ENCODE measurements at places on chromosomes 7 and 10.

DNA sequence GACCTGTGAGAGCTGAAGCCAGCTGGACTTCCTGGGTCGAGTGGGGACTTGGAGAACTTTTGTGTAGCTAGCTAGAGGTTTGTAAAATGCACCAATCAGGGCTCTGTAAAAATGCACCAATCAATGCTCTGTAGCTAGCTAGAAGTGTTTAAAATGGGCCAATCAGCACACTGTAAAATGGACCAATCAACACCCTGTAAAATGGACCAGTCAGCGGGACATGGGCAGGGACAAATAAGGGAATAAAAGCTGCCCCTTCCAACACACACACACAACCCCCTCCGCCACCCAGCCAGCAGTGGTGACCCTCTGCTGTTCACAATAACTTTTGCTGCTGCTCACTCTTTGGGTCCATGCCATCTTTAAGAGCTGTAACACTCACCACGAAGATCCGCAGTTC is 7.1 kb downstream of the ZNF511 start:
- no peak overlapping the region for H3K27ac ChIP-seq
- no peaks in the 10 kb centered on the region for H3K27me3 ChIP-seq
- H3K4me1 ChIP-seq: no peaks in the 10 kb centered on the region
- H3K36me3 ChIP-seq: peaks cover 7% of the 10 kb centered on the region
- no peak overlapping the region for H3K4me3 ChIP-seq

- no peaks in the 10 kb centered on the region for H3K36me3 ChIP-seq
- H3K27me3 ChIP-seq: no peaks in the 10 kb centered on the region
- no peak overlapping the region for H3K4me3 ChIP-seq
- peaks cover 7% of the 10 kb centered on the region for H3K4me1 ChIP-seq
- DNase-seq: peak; percentile 87
Measured at GRCh38 chr10:59536167-59537014, 173.3 kb downstream of the SLC16A9 start.

DNA sequence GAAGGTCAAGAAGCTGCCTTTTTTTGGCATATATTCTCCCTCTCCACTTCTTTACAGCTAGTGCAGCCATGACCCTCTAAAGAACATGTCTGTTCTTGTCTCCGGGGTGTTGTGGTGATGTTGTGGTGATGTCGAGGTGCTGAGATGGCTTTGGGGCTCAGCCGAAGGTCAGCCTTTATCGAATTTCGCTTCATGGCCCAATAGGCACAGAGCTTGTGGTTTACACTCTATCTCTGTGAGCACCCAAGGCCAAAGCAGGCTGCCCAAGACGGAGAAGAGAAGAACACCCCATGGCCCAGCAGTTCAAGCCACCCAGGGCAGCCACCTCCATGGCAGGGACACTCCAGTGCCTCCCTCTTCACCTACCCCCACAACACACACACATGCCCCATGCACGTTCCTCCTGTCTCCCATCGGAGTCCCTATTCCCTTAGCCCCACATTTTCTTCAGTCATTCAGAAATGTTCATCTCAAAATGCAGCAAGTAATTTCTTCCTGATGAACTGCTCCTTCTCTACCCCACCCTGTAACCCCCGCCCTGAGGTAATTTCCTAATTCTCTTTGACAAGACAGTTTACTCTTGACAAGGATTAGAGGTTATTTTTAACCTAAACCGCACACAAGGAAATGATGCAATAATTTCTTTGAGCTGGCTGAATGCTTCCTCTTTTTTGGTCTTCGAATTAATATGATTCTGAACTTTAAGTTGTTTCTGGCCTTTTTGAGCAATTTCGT is 18.6 kb upstream of the ADRB1 start:
- no peak for DNase-seq
- H3K4me1 ChIP-seq: peaks cover 12% of the 10 kb centered on the region
- H3K27me3 ChIP-seq: peaks cover 5% of the 10 kb centered on the region

DNA sequence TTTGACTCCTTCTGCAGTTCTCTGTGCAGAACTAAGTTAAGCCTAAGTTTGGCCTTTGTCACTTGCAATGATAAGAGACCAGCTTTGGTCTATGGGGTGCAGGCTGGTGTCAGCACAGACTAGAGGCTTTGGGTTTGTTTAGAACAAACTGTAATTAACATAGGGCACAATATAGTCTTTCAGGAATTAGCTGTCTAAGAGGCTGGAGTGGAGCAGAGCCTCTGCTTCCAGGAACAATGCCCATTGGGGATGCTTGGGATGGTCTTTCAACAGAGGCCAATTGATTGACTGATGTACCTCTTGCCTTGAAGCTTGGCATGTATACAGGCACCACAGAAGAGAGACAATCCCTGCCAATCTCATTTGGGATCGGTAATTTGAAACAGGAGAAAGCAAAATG is 4.7 kb downstream of the SUFU start:
- no peaks in the 10 kb centered on the region for H3K27me3 ChIP-seq
- H3K36me3 ChIP-seq: peaks cover 19% of the 10 kb centered on the region
- peak; percentile 84 for DNase-seq
- no peak overlapping the region for H3K4me3 ChIP-seq
- peaks cover 16% of the 10 kb centered on the region for H3K4me1 ChIP-seq

DNA sequence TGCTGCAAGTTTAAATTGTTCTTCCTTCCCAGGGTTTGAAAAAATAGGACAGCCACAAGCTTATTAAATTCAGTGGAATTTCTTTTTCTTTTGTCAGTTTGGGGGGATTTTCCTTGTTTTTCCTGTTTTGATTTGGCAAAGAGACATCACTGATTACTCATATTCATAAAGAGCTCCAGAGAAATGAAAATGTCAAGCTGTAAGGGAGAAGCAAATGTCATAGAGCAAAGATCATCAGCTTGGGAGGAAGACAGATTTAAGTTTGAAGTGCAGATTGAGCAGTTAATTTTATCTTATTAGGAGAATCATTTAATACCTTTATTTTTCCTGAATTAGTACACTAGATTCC is 255.8 kb upstream of the PHYHIPL start:
- DNase-seq: no peak
- no peaks in the 10 kb centered on the region for H3K36me3 ChIP-seq
- H3K4me1 ChIP-seq: peaks cover 24% of the 10 kb centered on the region

DNA sequence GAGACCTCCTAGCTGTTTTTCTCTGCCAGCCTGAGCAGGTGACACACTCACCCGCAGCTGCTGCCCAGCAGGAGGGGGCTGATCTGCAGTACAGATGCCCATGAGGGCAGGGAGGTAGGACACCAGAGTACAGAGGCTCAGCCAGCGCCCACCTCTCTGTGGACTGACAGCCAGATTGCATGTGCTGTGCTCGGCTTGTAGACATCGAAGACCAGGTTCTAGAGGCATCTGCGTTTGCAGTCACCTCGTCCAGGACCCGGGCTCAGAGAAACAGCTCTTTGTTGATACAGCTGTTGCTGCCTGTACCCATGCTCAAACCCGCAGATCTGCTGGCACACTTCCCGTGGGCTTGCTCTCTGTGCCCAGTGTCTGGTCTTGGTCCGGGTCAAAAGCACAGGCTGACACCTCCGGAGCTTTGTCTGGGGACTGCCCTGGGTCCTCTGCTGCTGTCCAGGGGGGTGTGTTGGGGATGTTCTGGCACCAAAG is 224.7 kb downstream of the GLRX3 start:
- no peaks in the 10 kb centered on the region for H3K36me3 ChIP-seq
- no peaks in the 10 kb centered on the region for H3K27me3 ChIP-seq

DNA sequence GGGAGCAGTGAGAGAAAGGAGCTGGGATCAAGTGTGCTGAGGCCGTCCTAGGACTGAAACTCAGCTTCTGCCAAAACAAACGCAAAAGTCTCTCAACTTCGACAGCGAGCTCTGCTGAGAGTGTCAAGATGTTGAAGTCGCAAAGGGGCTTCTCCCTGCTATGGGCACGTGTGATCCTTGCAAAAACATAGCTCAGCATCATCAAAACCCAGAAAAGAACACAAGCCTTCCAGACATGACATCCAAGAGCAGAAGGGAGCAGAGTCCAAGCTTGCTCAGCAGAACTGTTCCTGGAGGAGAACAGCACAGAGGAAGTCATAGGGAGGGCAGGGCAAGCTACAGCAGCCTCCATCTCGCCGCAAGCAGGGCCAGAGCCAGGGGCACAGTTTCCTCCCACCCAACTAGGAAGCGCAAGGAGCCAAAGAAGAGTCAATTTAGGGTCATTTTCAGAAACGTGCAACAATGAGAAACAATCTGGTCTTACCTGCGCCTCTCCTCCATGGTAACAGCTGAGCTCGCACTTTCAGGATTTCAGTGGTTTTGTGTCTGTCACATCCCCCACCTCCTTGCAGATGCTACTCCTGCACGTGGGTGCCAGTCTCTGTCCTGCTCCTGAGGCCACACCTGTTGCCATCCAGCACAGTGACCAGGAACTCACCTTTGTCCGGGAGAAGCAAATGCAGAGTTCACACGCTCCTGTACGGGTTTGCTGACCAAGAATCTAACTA is 113.9 kb downstream of the DIP2C start:
- H3K36me3 ChIP-seq: no peaks in the 10 kb centered on the region
- H3K27me3 ChIP-seq: no peaks in the 10 kb centered on the region
- peaks cover 8% of the 10 kb centered on the region for H3K4me1 ChIP-seq
- no peak overlapping the region for H3K27ac ChIP-seq
- DNase-seq: no peak
- no peak overlapping the region for H3K4me3 ChIP-seq

GRCh38 chr10:104367904-104368303 is 14.3 kb downstream of the CFAP58 start:
- H3K27ac ChIP-seq: no peak overlapping the region
- H3K27me3 ChIP-seq: no peaks in the 10 kb centered on the region
- H3K36me3 ChIP-seq: no peaks in the 10 kb centered on the region
- H3K4me1 ChIP-seq: no peaks in the 10 kb centered on the region
- no peak for DNase-seq

GRCh38 chr7:34165927-34166550 is 260.7 kb downstream of the BMPER start:
- no peak overlapping the region for H3K4me3 ChIP-seq
- H3K36me3 ChIP-seq: no peaks in the 10 kb centered on the region
- peaks cover 2% of the 10 kb centered on the region for H3K27me3 ChIP-seq
- DNase-seq: no peak
- H3K4me1 ChIP-seq: peaks cover 7% of the 10 kb centered on the region
- no peak overlapping the region for H3K27ac ChIP-seq

GRCh38 chr10:8543361-8544056 is 489.0 kb downstream of the GATA3 start:
- no peak for DNase-seq
- no peaks in the 10 kb centered on the region for H3K27me3 ChIP-seq
- no peak overlapping the region for H3K27ac ChIP-seq
- no peaks in the 10 kb centered on the region for H3K4me1 ChIP-seq
- H3K4me3 ChIP-seq: no peak overlapping the region

DNA sequence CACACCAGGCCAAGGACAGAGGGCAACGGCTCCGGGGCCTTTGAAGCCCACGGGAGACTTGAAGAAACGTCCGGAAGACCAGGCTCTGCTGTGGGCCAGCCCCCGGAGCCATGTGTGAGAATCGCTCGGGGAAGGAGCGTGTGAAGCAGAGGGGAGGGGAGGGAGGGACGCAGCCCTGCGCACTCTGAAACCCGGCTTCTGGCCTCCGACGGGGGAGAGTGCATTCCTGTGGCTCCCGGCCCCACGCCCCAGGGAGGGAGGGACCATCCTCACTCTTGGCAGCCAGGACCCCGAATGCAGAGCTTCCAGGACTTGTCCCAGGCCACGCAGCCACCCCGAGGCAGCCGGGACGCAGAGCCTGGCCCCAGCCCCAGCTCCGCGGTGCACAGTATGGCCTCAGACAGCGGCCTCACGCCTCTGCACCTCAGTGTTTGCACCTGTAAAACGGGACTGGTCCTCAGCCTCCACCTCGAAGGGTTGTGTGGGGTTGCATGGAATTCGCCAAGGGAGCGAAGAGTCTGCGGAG is 67.4 kb downstream of the PDGFA start:
- H3K36me3 ChIP-seq: no peaks in the 10 kb centered on the region
- no peaks in the 10 kb centered on the region for H3K27me3 ChIP-seq
- peak; percentile 97 for DNase-seq
- H3K27ac ChIP-seq: no peak overlapping the region
